NCI-H526 treated with DMSO at 0.1 percent for 48 hours (cell line): ENCODE measurements at places on chromosomes 1 and 21.
A peak's percentile ranks its signal among the peaks of the same experiment; 100 is the strongest.

DNA sequence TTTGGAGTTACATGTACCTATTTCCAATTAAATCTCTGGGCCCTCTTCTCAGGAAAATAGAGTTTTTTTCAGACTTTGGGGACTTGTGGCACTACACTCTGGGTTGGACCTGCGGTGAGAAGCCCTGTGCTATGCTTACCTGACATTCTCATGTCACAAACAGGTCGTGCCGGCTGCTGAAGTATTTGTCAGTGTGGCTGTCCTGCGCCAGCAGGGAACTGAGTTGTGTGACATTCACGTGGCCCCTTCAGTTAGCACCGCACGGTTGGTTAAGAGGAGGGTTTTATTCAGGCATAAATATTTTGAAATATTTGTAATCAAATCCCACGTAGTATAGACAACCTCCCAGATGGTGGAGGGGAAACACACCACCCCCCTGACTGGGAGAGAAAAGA, 6.3 kb upstream of the COL6A2 start:
- DNase-seq = no peak

- DNase-seq = no peak
Measured at GRCh38 chr1:208172423-208173145, 71.6 kb downstream of the PLXNA2 start.

GRCh38 chr1:101820071-101820470, 176.7 kb downstream of the OLFM3 start:
- DNase-seq = peak; percentile 58

- no peak for DNase-seq
Measured at GRCh38 chr1:180267761-180268555, 37.9 kb downstream of the LHX4 start.

- no peak for DNase-seq
Measured at GRCh38 chr1:31142406-31142805, 76.9 kb upstream of the PUM1 start.

DNA sequence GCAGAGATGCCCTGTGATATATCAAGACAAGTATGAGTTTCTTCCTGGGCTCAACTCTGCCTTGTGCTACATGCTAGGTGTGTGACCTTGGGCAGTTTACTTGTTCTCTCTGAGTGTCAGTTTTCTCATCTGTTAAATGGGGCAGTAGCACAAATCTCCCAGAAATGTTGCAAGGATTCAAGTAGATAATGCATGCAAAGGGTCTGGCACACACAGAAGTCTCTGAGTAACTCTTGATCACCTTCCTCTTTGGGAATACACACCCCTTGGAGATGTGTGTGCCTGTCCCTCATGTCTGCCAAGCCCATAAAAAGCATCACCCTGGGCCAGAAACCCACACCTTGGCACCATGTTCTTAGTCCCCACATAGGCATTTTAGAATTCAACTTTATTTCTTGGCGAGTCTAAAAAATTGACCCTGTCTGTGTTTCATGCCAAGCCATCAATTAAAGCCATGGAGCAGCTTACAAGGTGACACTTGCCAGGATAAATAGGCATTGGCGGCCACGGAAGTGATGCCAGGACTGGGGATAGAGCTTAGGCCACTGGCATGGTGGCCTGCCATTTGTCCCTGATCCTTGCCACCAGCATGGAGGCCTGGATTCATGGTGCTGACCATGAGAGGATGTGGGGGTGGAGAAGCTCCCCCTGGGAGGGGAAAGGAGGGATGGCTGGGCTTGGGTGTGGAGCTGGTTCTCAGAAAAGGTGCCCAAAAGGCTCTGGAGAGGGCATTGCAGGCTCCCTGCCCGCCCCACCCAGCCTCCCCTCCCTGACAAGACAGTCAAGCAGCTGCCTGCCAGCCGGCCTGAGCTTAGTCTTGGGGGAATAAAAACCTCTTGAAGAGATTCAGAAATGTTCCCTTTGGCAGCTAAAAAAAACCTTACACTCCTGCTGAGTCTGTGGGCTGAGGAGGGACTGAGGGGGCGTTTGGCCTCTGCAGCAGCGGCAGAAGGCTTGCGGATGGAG, 118.0 kb upstream of the IPO9 start:
- DNase-seq = no peak

DNA sequence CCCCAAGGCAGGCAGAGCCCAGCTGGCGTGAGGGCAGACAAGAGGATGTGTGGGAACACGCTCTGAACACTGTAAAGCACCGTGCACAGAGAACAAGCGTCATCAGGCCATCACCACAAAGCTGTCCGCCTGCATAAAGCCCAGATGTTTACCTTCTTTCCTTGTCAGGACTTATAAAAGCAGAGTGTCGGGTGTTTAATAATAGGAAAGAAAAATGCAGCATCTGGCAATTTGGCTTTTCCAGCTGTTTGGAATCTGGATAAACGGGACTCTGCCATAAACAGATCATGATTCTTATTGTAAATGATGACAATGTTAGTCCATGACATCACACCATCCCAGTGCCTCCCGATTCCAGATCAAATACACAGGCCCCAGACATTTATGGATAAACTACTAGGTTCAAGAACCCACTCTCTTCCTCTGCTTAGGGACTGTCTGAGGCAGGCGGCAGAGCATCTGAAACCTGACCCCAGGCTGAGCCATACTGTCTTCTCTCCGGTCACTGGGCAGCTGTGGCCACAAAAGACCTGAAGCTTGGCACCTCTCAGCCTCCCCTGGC, 4.2 kb downstream of the GLIS1 start:
- DNase-seq = no peak

DNA sequence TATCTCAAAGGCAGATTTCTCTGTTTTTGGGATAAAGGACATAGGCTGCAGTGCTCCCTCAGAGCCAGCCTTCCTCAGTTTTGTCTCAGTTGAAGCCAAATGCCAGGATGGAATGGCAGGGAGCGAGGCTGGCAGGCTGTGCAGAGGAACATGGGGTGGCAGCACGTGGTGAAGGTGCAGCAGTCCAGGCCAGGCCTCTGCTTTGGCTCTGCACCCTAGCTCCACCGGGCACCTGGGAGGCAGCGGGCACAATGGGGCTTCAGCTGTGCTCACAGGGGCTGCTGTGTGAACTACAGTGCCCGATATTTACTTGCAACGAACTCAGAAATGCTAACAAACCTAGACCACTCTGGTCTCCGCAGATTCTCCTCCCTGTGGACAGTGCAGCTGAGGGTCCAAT, 319.6 kb downstream of the ZNF326 start:
- DNase-seq = no peak

DNA sequence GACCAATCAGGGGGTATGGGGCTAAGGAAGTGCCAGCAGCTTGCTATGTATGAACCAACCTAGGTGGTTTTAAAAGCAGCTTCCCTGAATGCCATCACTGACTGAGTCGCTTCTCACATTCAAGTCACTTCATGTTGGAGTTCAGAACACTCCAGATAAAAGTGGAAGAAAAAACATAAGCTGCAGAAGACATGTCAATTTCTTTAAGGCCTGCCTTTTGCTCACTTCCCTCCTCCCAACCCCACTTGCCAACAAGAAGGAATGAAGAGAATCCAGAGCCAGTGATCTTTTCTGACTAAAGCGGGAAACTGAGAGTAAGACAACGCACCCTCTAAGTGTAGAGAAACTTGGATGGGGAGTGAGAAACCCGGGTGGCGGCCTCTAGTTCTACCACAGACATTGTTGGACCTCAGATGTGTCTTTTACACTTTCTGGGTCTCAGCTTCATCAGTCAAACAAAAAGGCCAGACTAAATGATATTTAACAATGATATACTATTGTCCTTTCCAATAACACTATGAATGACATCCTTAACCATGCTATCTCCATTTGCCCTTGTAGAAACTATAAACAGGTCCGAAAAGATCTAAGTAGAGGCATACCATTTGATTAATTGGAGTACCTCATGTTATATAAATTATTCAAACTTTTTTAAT, 54.1 kb downstream of the LUZP1 start:
- DNase-seq = no peak

DNA sequence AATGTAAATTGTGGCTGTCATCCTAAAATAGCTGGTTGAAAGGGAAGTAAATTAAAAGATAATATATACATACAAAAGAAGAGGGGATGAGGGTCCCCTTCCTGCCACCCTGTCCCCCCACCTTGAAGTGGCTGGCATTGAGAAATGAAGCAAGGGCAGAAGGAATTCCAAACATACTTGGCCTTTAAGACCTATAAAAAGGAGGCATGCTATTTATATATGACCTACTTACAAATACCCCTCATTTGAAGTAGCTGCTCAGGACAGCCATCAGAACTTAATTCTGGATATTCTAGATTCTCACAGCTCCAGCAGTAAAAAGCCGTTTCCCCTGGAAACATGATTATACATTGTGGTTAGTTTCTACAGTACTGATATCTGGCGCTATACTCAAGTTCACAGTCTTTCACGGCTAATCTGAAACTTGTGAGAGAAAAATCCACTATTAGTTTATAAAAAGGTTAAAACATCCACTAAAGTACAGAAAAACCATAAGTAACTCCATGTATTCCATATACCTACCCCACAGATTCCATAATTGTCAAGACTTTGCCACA, 9.6 kb upstream of the MAP10 start:
- no peak for DNase-seq

DNA sequence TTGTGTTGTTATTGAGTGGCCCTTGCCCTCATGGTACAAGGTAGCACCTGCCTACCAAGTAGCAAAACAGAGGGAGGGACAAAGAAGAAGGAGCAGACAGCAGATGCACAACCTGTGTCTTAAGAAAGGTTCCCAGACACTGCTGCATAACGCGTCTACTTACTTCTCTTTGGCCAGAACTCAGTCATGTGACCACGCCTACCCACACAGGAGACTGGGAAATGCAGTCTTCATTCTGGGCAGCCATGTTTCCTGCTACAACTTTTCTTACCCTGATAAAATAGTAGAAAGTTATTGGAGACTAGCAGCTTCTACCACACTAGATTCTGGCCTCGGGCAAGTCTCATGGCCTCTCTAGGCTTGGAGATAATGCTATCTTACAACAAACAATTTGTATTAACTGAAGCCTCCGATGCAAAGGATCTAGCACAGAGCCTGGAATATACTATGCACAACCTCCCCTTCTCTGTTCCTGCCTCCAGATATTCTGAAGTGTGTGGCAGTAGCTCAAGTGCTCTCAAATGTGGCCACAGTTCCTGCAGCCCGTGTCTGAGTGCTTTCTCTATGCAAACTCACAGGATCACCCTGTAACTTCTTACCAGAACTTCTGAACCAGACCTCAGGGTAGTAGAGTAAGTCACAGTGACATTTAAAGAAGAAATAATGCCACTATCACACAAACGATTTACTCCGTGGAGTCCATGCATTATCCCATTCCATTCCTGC, 34.1 kb upstream of the BTG2 start:
- no peak for DNase-seq

DNA sequence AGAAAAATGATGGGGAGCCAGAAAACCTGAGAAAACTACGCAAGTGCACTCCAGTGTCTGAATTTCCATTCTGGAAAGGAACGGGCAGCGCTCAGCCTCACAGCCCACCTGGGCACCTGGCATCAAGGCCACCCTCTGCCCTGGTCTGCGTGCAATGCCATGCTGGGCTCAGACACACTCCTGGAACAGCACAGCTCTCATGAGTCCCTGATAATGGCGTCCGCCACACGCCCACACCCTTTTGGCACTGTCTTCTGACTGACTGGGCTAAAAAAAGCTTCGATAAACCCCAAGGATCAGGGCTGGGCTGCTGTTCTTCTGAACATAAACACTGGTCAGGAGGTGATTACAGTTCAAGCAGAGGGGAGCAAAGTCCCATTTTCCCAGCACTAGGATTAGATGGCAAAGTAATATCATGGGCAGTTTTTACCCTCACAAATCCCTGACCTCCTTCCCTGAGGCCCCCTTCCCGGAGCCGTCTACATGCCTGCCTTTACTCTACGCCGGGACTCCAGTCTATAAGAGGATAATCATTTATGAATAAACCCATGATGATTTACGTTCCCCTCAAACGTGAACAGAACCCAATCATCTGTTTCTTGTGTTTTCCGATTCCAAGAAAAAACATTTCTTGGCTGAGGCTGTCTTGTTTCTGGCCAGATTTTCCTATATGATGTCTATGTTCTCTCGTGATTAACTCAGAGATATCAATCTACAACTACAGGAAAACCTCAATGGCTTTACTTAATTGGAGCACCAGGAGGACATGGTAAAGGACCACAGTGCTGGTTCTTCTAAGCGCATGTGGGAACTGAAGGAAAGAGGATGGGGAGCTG, 22.6 kb downstream of the RCAN1 start:
- DNase-seq = no peak

DNA sequence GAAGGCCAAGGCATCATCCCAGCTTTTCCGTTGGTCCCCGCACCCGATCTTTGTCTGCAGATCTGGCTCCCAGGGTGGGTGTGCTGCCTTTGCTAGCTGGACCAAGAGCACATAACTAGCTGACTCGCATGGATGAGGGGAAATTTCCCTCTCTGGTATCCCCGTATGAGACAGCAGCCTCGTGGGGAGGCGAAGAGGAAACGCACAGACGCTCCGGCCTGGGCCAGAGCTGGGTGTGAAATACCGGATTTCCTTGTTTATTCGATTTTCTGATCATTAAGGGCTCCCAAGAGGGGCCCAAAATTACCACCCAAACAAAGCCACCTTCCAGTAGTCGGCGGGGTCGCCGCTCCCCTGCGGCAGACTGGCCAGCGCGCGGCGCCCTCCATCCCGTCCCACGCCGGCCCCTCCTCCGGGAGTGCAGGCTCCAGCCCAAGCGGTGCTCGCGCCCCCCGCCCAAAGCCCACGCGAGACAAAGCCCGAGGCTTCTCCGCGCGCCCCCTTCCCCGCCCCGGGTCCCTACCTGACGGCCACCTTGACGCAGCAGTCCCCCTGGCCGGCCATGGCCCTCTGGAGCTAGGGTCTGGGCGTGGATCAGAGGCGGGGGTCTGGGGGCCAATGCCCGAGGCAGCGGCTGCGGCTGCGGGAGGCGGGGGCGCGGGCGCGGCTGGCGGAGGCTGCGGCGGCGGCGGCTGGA, 546 bp downstream of the KIF21B start:
- DNase-seq = peak; percentile 2

DNA sequence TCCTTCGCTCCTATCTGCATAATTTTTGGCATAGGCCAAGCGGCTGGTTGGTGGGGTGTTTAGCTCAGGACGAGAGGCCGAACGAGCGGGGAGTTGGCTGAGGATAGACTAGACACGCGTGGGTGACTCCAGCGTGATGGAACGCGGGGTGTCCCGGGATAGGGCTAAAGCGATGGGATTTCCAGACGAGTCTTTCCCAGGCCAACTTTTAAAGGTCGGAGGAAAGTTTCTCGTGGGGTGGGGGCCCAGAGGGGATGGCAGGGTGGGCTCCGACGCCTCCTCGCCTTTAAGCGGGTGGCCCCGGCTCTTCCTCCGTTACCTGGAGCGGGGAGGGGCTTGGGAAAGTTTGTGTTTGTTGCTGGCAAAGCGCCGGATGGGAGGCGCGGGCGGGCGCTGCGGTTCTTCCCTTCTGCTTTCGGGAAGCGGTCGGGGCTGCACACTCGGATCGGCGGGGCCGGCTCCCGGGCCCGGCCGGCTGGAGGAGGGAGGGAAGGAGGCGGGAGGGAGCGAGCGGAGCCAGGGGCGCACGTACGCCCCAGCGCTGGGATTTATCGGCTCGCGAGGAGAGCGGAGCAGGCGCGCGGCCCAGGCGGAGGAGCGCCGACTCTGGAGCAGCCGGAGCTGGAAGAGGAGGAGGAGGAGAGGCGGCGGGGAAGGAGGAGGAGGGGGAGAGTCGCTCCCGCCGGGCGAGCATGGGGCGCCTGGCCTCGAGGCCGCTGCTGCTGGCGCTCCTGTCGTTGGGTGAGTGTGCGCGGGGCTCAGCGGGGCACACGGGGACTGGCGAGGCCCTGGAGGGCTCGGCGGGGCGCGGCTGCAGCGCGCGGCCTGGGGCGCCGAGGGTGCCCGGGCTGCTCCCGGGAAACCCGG, at the start of gene PTGFRN:
TSS of gene PTGFRN (plus strand) at position 405 of the 867 bp plus-strand sequence. CDS start at position 693, 288 bp downstream.
- DNase-seq = peak; percentile 87
